ENCODE measurements at places on chromosomes 2 and 18.
A peak's percentile ranks its signal among the peaks of the same experiment; 100 is the strongest.

GRCh38 chr18:54702686-54703085, 111.6 kb downstream of the DYNAP start:
- DNase-seq: no peak

DNA sequence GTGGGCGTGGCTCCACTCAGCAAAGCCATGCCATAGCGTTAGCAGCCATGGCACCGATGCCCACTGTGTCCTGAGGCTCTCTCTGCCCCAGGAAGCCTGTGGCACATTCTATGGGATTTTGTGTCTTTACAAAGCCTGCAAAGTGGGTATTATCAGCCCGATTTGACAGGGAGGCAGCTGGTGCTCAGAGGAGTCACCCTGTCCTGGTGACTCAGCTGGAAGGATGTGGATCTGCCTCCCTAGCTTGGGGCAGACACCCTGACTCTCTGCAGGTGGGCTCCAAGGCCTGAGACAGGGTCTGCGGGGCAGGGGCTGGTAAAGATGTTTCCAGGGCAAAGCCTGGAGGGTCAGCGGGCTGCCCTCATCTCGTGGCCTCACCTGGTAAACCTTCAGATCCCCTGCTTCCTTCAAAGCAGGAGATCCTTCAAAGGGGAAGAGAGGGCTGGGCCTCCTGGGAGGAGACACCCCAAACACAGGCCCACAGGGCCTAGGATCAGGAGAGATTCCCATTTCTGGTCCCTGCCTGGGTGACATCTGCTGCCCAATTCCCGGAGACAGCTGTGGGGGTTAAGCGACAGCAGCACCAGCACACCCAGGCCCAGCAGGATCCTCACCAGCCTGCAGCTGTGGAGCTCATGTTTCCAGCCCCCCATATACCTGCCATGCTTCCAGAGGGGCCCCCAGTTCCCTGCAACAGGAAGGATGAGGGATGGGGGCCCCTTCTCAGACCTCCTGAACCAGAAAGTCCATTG, 3.0 kb upstream of the ASB1 start:
- DNase-seq: peak; percentile 13

GRCh38 chr2:85584857-85585780, 888 bp downstream of the VAMP5 start:
- peak; percentile 85 for DNase-seq

- no peak for DNase-seq
Measured at GRCh38 chr18:48470484-48471180, 61.4 kb upstream of the ZBTB7C start.

- no peak for DNase-seq
Measured at GRCh38 chr2:18132697-18133096, 254.2 kb downstream of the KCNS3 start.
